ENCODE measurements at places on chromosomes 4 and X.

- no peak for DNase-seq
These were observed 143.2 kb upstream of the ZCCHC13 start for GRCh38 chrX:74160816-74161215.

GRCh38 chr4:118322831-118323502 is 29.8 kb downstream of the PRSS12 start:
- no peak for DNase-seq

- no peak for DNase-seq
These were observed 43.5 kb upstream of the SLC25A31 start for GRCh38 chr4:127686658-127687057.

DNA sequence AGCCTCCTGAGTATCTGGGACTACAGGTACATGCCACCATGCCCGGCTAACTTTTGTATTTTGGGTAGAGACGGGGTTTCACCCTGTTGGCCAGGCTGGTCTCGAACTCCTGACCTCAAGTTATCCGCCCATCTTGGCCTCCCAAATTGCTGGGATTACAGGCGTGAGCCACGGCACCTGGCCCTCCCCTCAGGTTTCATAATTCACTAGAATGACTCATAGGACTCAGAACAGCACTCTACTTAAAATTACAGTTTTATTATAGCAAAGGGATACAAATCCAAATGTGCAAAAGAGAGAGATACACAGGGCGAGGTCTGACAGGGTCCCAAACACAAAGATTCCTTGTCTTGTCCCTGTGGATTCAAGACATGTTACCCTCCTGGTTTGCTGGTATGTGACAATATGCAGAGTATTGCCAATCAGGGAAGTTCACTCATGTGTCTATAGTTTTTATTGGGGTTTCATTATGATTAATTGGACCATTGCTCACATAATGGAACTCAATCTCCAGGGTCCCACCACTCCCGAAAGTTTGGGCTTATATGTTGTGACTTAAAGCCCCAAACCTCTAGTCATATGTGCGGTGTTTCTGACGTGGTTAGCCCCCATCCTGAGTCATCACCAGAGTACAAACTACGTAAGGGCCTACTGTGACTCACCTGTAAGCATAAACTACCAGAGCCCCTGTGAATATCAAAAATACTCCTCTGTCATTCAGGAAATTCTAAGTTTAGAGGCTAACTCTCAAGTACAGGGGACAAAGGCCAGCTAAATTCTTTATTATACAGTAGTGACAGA is 5.2 kb downstream of the YIPF6 start:
- DNase-seq, result no peak

DNA sequence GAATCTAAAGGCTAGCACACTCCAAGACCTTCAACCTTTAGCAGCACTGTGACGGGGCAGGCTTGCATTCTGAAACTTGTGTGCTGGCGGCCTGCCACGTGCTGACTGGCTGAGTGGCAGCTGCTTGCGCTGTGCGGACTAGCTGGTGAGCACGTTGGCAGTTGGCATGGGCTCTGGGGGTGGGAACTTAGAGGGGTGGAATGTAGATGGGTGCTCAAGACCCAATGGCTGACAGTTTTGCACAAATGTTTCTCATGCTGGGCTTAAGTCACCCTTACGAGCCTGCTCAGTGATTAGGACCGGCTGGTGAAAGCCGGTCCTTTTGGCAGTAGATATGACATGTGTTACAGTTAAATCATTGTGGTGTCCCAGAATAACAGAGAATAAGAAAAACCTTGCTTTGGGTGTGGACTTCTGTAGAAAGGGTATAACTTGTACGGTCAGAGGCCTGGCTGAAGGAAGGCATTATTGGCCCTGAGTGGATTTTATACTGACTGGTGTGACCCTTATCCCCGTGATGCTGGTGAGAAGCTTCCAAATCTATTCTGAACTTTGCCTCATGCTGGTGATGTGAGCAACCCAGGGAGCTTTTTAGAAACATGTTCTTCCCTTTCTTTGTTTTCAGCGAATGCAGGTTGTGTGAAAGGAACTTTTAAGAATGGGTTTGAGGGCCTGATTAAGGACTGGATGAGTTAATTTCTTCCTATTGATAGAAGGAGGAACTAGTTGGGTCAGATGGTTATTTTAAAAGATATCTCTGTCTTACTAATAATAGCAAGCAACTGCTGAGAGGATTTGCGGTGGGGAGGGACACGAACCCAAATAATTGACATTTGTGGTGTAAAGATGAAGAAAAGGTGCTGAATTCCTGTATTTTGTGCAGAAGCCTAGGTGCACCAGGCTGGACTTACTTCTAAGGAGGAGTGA is 107.4 kb upstream of the SLC4A4 start:
- no peak for DNase-seq

DNA sequence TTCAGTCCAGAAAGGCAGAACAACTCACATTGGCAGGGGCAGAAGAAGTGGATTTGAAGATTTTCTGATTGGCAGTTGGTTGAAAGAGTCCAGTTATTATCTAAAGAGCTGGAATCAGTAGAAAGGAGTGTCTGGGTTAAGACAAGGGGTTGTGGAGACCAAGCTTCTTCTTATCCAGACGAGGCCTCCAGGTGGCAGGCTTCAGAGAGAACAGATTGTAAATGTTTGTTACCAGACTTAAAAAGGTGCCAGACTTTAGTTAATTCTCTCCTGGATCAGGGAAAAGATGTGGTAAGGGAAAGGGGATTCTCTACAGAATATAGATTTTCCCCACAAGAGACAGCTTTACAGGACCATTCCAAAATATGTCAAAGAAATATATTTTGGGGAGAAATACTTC is 36.7 kb upstream of the TLR3 start:
- DNase-seq, result no peak

- DNase-seq, result no peak
These were observed 816.1 kb upstream of the TENM3 start for GRCh38 chr4:181427076-181427475.

GRCh38 chr4:143404555-143404954 is 67.9 kb downstream of the GAB1 start:
- DNase-seq, result no peak

DNA sequence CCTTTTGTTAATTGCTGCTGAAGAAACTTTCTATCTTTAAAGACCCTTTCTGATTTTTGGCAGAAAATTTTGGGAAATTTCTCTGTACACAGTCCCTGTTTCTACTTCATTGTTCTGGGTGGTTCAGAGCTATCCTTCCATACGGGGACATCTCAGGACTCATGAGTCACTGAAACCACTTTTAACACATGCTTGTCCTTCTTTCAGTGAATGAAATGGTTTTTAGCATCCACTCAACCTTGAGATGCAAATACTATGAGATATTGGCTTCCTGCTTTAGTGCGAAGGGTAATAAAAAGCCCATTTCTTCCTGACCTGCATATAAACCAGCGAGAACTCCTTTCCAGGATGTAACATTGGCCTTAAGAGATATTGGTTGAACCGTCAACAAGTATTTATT is 158.0 kb downstream of the REPS2 start:
- DNase-seq, result no peak

- DNase-seq, result no peak
These were observed 219.0 kb upstream of the GATB start for GRCh38 chr4:151979819-151980218.

- DNase-seq, result no peak
These were observed 13.8 kb downstream of the GALNT7 start for GRCh38 chr4:173182403-173182802.
